LHCN-M2 (cell line): ENCODE measurements at places on chromosomes 16 and 17.

GRCh38 chr16:47278306-47278970 lies 134.7 kb upstream of the NETO2 start:
- no peak for DNase-seq

DNA sequence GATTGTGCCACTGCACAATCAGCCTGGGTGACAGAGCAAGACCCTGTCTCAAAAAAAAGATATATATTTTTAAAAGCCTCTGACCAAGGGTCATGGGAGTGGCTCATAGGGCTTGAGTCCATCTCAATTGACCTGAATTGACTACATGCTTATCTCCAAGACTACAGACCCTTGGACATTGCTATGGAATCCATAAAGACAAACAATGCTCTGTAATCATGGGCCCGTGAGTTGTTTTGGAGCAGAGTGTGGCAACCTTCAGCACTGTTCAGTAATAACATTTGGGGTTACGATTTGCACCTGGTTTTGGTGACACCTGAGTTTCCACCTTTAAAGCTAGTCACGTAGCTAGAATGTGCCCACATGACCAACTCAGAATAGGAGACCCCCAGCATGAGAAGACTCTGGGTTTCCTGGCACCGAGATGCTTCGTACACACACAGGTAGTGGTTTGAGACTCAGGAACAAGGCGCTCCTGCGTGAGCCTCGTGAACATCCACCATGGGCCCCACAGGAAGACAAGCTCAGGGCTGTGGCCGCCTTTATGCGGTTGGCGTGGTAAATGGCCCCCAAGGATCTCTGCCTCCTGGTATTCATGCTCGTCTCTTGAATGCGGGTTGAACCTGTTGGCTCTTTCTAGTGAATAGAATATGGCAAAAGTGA lies 66.6 kb upstream of the RPH3AL start:
- no peak for DNase-seq

- DNase-seq, result no peak
These were observed 89.5 kb upstream of the SOX9 start for GRCh38 chr17:72031219-72031884.

GRCh38 chr17:50375858-50376538 lies 3.0 kb downstream of the EME1 start:
- no peak for DNase-seq

DNA sequence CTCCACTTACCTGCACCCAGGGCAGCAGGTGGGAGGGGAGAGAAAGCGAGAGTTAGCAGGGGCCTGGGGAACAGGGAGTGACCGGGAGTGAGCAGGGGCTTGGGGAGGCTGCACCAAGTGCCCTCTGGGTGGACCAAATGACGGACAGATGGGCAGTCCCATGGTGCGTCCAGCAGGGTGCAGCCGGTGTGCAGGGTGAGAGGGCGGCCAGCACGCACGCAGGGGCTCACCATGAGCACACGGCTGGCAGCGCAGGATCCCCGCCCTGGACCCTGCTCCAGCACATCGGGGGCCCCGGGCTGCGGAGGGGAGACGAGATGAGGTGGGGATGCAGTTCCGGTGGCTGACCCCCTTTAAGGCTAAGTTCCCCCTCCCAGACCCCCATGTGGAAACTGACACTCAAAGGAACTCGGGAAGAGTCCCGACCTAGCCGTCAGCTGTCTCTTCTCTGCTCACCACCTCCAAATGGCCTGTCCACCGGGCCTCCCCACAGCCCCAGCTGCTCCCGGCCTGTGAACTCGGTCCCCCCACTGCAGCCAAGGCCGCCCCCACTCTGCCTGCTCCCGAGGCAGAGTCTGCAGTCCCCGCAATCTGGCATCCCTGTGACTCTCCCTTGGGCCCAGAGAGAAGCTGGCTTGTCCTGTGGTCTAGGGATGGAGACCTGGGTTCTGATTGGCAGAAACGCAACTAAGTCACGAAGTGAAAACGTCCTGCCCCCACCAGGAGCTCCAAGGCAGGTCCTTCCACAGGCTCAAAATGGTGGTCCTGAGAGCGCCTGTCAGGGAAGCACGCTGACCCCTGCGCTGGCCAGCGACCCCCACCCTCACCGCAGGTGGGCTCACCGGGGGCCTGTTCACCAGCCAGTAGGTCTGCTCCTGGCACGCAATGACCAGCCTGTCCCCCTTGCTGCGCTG lies 2.9 kb downstream of the RGS11 start:
- DNase-seq, result no peak

GRCh38 chr17:69250641-69251040 lies 22.0 kb upstream of the ABCA10 start:
- peak; percentile 3 for DNase-seq

- no peak for DNase-seq
These were observed 102.8 kb downstream of the MAF start for GRCh38 chr16:79497606-79498350.

DNA sequence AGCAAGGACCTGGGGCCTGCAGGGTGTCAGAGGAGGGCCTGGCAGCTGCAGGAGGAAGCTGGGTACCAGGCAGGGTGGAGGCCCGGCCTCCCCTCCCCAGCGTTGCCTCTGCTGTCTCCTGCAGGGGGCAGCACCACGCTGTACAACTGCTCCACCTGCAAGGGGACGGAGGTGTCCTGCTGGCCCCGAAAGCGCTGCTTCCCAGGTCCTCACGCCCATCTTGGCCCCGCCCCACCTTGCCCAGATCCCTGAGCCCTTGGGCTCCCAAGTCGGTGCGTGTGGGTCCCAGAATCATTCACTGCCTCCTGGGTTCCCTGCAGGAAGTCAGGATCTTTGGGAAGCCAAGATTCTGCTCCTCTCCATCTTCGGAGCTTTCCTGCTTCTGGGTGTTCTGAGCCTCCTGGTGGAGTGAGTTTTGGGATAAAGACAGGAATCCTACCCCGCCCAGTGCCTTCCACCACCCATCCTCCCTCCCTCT lies 1.2 kb downstream of the TMEM95 start:
- DNase-seq, result peak; percentile 51

- DNase-seq, result no peak
These were observed 50.3 kb upstream of the BRD7 start for GRCh38 chr16:50419116-50419515.

DNA sequence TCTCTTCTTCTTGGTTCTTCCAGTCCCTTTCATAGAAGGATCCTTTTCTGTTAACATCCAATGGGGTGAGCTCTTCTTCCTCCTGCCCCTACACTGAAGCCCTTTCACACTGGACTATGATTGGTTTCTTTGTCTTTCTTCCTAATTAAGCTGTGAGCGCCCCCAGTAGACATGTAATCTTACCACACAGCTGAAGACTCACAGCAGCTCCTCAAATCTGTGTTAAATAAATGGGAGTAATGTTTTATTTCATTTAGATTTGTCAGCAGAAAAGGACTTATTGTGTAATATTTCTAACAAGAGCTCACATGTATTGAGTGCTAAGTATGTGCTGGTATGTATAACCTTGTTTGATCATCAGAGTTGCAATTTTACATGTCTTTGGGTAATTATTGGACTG lies 55.7 kb downstream of the TOX3 start:
- no peak for DNase-seq

DNA sequence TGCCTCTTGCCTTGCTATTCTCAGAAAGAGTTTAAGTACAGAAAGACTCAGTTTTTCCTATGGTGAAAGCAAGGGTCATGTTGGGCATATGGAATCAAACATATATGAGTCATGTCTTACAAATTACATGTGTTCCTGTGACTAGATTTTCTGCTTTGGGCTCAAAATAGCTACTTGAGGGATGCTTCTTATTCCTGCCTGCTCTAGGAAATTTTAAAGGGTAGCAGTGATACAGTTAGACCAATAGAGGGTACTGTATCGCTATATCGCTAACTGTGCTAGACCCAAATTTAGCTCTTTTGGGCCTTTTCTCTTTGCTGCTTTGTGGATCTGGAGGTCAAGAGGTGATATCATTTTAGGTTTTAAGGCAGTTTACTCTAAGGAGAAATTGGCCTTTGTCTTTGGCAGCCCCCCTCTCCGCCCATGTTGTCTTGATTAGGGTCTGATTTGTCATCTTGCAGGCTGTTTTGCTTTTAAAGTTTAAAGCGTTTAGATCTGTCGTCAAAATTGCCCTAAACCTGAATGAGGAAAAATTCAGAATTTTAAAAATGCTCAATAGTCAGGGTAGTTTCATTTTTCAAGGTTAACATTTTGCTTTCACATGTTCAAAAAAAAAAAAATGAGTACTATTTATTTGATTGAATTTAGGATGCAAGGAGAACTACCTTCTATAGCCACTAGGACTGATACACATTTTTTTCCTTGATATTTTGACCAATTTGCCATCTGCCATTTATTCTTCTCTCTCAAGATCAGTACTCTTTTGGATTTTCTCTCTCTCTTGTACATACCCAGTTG lies 8.8 kb downstream of the NFATC3 start:
- DNase-seq, result peak; percentile 64

DNA sequence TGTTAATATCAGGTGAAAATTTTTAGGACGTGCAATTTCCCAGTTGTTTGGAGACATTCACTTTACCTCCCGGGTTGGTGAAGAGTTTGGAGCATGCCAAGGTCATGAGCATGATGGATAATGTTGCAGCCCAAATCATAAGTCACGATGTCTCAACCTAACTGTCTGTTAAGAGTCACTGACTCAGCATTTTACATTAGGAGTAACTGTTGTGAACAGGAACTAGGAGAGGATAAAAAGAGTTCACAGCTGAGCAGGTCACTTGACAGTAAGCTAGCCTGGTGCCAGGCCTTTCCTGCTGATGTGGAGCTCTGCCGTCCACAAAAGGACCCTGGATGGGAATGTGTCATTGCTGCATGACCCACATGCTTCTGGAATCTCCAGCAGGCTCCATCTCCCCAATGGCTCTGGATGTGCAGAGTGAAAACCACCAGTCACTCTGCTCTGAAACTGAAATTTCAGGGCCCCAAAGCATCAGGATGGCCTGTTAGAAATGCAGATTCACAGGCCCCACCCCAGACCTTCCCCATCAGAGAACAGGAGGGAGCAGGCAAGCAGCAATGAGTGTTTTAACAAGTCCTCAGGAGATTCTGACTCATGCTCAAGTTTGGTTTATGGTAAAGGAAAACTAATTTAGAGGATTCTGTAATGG lies 371.6 kb upstream of the MAF start:
- DNase-seq, result peak; percentile 4

- DNase-seq, result no peak
These were observed 42.4 kb downstream of the CD300LF start for GRCh38 chr17:74670329-74670728.

DNA sequence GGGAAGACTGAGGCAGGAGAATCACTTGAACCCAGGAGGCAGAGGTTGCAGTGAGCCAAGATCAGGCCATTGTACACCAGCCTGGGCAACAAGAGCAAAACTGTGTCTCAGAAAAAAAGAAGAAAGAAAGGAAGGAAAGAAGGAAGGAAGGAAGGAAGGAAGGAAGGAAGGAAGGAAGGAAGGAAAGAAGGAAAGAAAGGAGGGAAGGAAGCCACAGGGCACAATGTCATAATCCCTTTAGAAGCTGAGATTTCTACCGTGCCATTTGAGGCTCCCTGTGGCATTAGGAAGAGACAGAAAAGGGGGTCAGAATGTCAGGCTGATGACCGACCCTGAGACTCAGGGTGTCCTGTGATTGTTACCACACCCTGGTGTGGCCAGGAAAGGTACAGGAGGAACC lies 6.6 kb downstream of the GNGT2 start:
- DNase-seq, result no peak

- DNase-seq, result peak; percentile 12
These were observed 8.6 kb downstream of the RIPOR1 start for GRCh38 chr16:67537270-67537635.

- no peak for DNase-seq
These were observed 21.4 kb downstream of the HIC1 start for GRCh38 chr17:2076087-2076984.

- peak; percentile 86 for DNase-seq
These were observed 39.3 kb downstream of the CIBAR2 start for GRCh38 chr16:85072947-85073346.

GRCh38 chr17:77136420-77136767 lies 4.4 kb upstream of the SEC14L1 start:
- DNase-seq, result no peak

GRCh38 chr17:34626121-34626681 lies 46.8 kb downstream of the TMEM132E start:
- DNase-seq, result no peak

- DNase-seq, result peak; percentile 92
These were observed 6.0 kb upstream of the RNF213 start for GRCh38 chr17:80254396-80255251.

- no peak for DNase-seq
These were observed 932 bp upstream of the NFE2L1 start for GRCh38 chr17:48047113-48047740.

- DNase-seq, result no peak
These were observed 7.3 kb downstream of the ADGRG5 start for GRCh38 chr16:57549730-57550129.

DNA sequence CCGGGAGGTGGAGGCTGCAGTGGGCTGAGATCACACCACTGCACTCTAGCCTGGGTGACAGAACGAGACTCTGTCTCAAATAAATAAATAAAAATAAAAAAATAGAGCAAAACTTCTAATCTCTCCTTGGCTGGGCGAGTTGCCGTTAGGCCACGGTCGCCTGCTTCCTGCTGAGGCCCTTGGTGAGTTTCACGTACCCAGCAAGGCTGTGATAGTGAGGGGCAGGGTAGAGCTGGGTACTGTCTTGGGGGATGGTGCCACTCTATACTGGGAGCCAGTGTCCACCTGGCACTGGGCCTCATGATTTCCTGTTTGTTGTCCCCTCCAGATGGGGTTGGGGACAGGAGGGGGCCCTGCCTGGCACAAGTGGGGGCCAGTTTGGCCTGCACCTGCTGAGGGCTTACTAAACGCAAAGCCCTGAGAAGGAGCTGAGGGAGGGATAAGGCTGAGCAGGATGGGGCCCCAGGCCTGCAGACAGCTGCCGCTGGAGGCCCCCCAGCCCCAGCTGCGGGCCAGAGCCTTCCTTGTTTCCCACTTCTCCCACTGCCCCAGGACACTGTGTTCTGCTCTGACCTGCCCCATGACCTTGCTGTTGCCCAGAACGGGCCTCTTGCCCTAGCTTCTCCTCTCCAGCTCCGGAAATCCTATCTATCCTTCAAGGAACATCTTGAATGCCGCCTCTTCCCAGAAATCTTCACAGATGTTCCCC lies 25.4 kb downstream of the GJD3 start:
- DNase-seq, result no peak

DNA sequence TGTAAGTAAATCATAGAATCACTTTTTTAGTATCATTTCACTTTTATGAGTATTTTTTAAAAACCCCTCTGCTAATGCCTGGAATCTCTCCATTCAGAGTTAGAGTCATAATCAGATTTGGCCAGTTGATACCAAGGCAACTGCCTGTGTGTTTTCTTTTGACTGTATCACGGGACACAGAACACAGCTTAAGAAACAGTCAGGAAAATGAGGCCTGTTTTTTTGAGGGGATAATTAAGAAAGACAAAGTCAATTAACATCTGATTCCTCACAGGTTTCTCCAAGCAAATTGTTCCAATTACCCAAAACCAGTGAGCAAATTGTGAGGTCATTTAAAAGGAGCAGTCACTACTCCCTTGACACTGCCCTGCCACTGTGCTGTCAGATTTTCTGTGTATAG lies 944.5 kb upstream of the SOX9 start:
- DNase-seq, result no peak

DNA sequence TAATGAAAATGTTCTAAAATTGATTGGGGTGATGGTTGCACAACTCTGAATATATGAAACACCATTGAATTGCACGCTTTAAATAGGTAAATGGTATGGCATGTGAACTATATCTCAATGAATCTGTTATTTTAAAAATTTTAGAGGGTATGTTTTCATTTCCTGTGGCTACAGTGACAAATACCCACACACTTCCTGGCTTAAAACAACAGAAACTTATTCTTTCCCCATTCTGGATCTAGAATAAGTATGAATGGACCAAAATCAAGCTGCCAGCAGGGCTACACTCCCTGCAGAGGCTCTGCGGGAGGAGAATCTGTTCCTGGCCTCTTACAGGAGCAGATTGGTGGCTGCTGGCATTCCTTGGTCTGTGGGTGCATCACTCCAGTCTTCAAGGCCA lies 11.3 kb upstream of the PECAM1 start:
- no peak for DNase-seq
